ENCODE measurements at places on chromosomes 16 and 17. TPM values are rescaled to one million over a fixed set of nuclear protein-coding genes. Genes with fewer than 3 reads are reported as not detected.

The MRC2 gene
- 60.9 TPM for polyA plus RNA-seq

- H3K27me3 ChIP-seq, result no peaks in the 10 kb centered on the region
- H3K4me3 ChIP-seq, result no peak overlapping the region
- H3K4me1 ChIP-seq, result peaks cover 37% of the 10 kb centered on the region
- H3K36me3 ChIP-seq, result no peaks in the 10 kb centered on the region
These were observed 22.0 kb upstream of the NPTX1 start for GRCh38 chr17:80498242-80498919.

- H3K27me3 ChIP-seq, result no peaks in the 10 kb centered on the region
- H3K36me3 ChIP-seq, result no peaks in the 10 kb centered on the region
- H3K4me1 ChIP-seq, result peaks cover 4% of the 10 kb centered on the region
These were observed at the start of gene FOXC2 for GRCh38 chr16:86566601-86566965. TSS of gene FOXC2 (plus strand) at chr16:86566829. CDS start at chr16:86567336, 507 bp downstream.

- H3K4me3 ChIP-seq, result no peak overlapping the region
- no peaks in the 10 kb centered on the region for H3K4me1 ChIP-seq
- H3K36me3 ChIP-seq, result no peaks in the 10 kb centered on the region
- no peak for DNase-seq
These were observed 29.3 kb upstream of the ELAC2 start for GRCh38 chr17:13047011-13047606.

GRCh38 chr16:14196011-14196410 lies 124.9 kb downstream of the MRTFB start:
- no peaks in the 10 kb centered on the region for H3K36me3 ChIP-seq
- H3K27ac ChIP-seq, result no peak overlapping the region
- no peaks in the 10 kb centered on the region for H3K27me3 ChIP-seq
- H3K4me1 ChIP-seq, result peaks cover 4% of the 10 kb centered on the region

GRCh38 chr16:30482366-30482765 lies 9.8 kb downstream of the ITGAL start:
- H3K4me1 ChIP-seq, result no peaks in the 10 kb centered on the region
- H3K27me3 ChIP-seq, result no peaks in the 10 kb centered on the region
- H3K4me3 ChIP-seq, result no peak overlapping the region
- no peak overlapping the region for H3K27ac ChIP-seq
- H3K36me3 ChIP-seq, result no peaks in the 10 kb centered on the region

DNA sequence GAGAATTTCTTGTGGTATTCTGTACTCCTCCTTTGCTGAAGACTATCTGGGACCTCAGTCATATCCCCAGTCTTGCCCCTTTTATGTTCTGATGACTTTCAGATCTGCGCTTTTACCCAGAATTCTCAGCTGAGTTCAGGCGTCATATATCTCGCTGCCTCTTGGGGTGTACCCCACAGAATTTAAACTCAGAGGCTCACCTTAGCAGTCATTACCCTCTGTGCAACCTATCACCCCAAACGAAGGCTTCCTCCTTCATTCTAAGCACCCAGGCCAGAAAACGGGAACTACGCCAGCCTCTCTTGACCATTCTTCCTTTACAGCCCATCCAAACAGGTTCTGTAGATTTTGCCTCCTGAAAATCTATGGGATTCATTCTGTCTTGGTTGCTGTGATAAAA lies 574.8 kb upstream of the C16orf82 start:
- no peak overlapping the region for H3K4me3 ChIP-seq
- no peak for DNase-seq
- H3K27me3 ChIP-seq, result no peaks in the 10 kb centered on the region
- no peaks in the 10 kb centered on the region for H3K4me1 ChIP-seq
- H3K27ac ChIP-seq, result no peak overlapping the region

DNA sequence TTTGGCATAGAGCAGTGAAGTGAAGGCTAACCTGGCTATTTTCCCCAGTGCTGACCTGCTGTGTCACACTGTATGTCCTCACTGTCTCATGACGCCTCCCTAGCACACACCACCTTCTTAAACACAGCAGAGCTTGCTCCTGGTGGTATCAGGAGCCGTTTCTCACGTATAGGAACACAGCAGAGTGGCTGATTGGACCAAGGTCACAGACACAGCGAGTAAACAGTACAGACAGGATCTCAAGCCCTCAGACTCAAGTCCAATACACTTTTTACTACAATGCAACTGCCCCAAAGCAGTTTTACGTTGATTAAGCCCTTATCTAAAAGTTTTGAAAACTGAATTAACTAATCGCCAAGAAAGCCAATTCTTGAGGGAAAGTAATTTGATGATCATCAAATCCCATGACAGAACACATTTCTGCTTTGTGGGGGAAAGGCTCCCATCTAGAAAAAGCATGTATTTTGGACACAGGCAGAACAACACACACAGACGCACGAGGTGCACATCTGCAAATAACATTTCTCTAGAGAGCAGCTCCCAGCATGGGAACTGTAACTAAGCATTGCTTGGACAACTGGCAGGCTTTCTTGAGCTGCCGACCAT lies 15.2 kb downstream of the ARHGAP17 start:
- H3K4me1 ChIP-seq, result peaks cover 20% of the 10 kb centered on the region
- DNase-seq, result peak; percentile 47
- no peaks in the 10 kb centered on the region for H3K36me3 ChIP-seq
- H3K27ac ChIP-seq, result peak overlapping the region; percentile 7
- no peak overlapping the region for H3K4me3 ChIP-seq

- H3K4me1 ChIP-seq, result no peaks in the 10 kb centered on the region
- H3K36me3 ChIP-seq, result no peaks in the 10 kb centered on the region
- DNase-seq, result peak; percentile 91
- H3K27me3 ChIP-seq, result no peaks in the 10 kb centered on the region
These were observed 10.2 kb upstream of the HOXB9 start for GRCh38 chr17:48636177-48637018.

DNA sequence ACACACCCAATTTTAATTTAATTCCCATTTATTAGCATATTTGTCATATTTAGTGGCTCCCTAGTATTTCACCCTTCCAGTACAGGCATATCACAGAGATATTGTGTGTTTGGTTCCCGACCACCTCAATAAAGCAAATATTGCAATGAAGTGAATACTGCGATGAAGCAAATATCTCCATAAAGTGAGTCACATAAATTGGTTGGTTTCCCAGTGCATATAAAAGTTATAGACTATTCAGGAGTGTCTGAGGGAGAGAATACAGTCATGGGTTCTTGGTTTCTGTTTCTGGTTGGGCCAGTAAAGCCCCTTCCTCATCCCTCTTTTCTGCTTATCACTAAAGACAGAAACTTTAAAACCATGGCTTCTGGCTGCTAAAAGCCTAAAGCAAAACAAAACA lies 295.4 kb upstream of the AXIN2 start:
- no peaks in the 10 kb centered on the region for H3K36me3 ChIP-seq
- no peak for DNase-seq
- no peak overlapping the region for H3K4me3 ChIP-seq
- no peaks in the 10 kb centered on the region for H3K4me1 ChIP-seq

DNA sequence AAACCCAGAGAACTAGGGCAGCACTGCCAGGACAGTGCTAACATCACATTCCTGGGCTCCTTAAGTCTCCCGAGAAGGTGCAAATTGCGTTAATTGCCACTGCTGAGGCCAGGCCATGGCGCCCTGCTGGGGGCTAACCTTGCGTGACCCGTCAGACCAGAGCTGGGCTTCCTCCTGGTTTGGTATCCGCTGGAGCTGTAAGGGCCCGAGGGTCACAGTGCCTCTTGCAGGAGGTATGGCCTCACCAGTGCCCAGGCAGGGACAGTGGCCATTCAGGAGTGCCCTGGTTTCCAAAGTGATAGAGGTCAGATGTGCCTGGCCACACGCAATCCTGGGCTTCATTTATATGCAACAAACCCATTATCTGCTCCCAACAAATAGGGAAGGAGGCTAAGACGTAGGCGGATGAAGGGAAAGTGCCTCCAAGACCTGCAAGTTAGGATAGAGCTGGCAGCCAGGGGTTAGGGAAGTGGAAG lies 17.7 kb upstream of the ADCY9 start:
- H3K27ac ChIP-seq, result no peak overlapping the region
- H3K27me3 ChIP-seq, result no peaks in the 10 kb centered on the region
- no peak overlapping the region for H3K4me3 ChIP-seq
- H3K4me1 ChIP-seq, result no peaks in the 10 kb centered on the region

DNA sequence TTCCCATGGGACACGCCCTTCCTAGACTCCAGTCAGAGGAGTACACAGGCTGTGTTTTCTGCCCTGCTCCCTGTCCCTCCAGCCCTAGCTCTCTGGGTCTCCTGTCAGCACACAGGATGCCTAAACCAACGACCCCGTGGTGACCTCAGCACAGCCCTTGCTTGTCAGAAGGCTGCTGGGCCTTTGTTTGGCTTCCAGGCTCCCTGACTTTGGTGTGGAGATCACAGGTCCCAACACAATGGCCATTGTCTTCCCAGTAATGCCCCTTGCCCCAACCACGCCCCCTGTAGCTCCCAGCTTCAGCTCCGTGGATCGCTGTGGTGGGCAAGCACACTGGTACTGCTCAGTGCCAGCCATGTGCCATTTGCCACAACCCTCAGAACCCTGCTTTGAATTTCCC lies 15.0 kb downstream of the HNF1B start:
- no peak overlapping the region for H3K4me3 ChIP-seq
- no peak overlapping the region for H3K27ac ChIP-seq
- H3K4me1 ChIP-seq, result no peaks in the 10 kb centered on the region

GRCh38 chr17:17942846-17943245 lies 29.4 kb downstream of the TOM1L2 start:
- no peaks in the 10 kb centered on the region for H3K27me3 ChIP-seq
- DNase-seq, result no peak
- peaks cover 72% of the 10 kb centered on the region for H3K4me1 ChIP-seq
- H3K27ac ChIP-seq, result peak overlapping the region; percentile 79
- no peak overlapping the region for H3K4me3 ChIP-seq

- no peak overlapping the region for H3K27ac ChIP-seq
- H3K4me1 ChIP-seq, result peaks cover 7% of the 10 kb centered on the region
- H3K36me3 ChIP-seq, result no peaks in the 10 kb centered on the region
- no peak overlapping the region for H3K4me3 ChIP-seq
- no peaks in the 10 kb centered on the region for H3K27me3 ChIP-seq
These were observed 40.2 kb upstream of the PLCG2 start for GRCh38 chr16:81738783-81739496.

The MARCHF10 gene
- polyA plus RNA-seq, result 266 TPM

GRCh38 chr16:80591071-80591915 lies 50.5 kb downstream of the DYNLRB2 start:
- H3K27me3 ChIP-seq, result no peaks in the 10 kb centered on the region
- no peak overlapping the region for H3K27ac ChIP-seq
- no peak overlapping the region for H3K4me3 ChIP-seq
- no peaks in the 10 kb centered on the region for H3K4me1 ChIP-seq
- H3K36me3 ChIP-seq, result no peaks in the 10 kb centered on the region

DNA sequence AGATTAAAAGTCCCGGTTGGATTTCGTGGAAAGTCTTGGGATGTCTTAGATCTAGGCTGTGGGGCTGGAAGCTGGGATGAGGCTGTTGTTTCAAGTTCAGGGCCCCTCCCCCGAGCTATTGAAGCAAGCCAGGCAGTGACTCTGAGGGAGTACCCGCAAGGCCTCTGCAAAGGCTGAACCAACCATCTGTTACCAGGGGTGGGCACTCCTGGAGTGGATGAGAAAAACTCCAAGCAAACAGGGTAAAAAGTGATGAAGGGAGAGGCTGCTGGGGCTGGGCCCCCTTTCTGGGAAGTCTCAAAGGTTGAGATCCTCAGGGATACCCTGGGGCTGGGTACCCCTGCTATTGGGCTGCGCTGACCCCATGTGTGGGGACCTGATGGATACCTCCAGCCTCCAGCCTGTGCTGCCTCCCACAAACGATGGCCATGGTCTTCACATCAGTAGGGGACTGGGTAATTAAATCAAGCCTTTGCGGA lies 82.4 kb upstream of the KIFC3 start:
- peaks cover 4% of the 10 kb centered on the region for H3K4me1 ChIP-seq
- DNase-seq, result no peak
- no peak overlapping the region for H3K27ac ChIP-seq
- no peaks in the 10 kb centered on the region for H3K27me3 ChIP-seq
- no peaks in the 10 kb centered on the region for H3K36me3 ChIP-seq
- no peak overlapping the region for H3K4me3 ChIP-seq

The CIBAR2 gene
- polyA plus RNA-seq, result 1.6 TPM

DNA sequence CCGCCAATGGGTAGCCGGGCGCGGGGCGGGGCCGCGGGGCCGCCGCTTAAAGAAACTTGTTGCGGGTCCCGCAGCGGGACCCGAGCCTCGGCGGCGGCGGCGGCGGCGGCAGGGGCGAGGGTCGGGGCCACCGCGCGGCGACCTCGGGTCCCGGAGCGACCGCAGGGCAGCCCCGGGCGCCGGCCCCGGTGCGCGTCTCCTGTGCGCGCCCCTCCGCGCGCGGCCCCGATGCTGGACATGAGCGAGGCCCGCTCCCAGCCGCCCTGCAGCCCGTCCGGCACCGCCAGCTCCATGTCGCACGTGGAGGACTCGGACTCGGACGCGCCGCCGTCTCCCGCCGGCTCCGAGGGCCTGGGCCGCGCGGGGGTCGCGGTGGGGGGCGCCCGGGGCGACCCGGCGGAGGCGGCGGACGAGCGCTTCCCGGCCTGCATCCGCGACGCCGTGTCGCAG lies at the start of gene SOX8:
Gene SOX8, plus strand, starts transcription at position 76 of the 450 bp plus-strand sequence. Its CDS starts 153 bp downstream, at position 229.
- H3K36me3 ChIP-seq, result no peaks in the 10 kb centered on the region
- DNase-seq, result no peak
- no peak within 1 kb of the TSS for H3K27ac ChIP-seq

GRCh38 chr17:45021607-45022287 lies 29.7 kb downstream of the DCAKD start:
- peak overlapping the region; percentile 55 for H3K27ac ChIP-seq
- no peaks in the 10 kb centered on the region for H3K27me3 ChIP-seq
- H3K36me3 ChIP-seq, result no peaks in the 10 kb centered on the region
- H3K4me1 ChIP-seq, result peaks cover 34% of the 10 kb centered on the region

The RAB37 gene
- 1.9 TPM for polyA plus RNA-seq

GRCh38 chr17:77264617-77265230 lies 124.0 kb downstream of the SEC14L1 start:
- no peaks in the 10 kb centered on the region for H3K36me3 ChIP-seq
- H3K27ac ChIP-seq, result no peak overlapping the region
- H3K27me3 ChIP-seq, result no peaks in the 10 kb centered on the region
- no peaks in the 10 kb centered on the region for H3K4me1 ChIP-seq
- no peak for DNase-seq

GRCh38 chr16:11685844-11686618 lies 17.8 kb downstream of the SNN start:
- no peak for DNase-seq
- no peaks in the 10 kb centered on the region for H3K27me3 ChIP-seq
- H3K4me1 ChIP-seq, result peaks cover 6% of the 10 kb centered on the region

DNA sequence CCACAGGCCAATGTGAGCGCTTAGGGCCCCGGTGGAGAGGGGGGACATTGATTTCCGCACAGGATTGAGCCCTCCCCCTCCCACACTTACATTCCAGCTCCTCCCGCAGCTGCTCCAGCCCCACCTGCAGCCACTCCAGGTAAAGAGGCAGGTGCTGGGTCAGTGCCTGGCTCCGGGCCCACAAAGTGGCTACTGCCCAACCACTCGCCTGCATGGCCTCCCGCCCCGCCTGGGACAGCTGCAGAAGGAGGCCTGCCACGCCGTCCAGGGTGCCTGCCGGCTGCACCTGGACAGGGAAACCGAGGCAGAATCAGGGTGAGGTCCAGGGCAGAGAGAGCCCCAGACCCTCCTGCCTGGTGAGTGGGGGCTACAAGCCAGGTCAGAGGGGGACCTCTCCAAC lies 46.3 kb downstream of the RMI2 start:
- no peaks in the 10 kb centered on the region for H3K36me3 ChIP-seq
- peaks cover 3% of the 10 kb centered on the region for H3K4me1 ChIP-seq
- DNase-seq, result no peak
- no peaks in the 10 kb centered on the region for H3K27me3 ChIP-seq
- no peak overlapping the region for H3K4me3 ChIP-seq

- no peaks in the 10 kb centered on the region for H3K36me3 ChIP-seq
- DNase-seq, result no peak
- H3K27ac ChIP-seq, result no peak overlapping the region
- no peaks in the 10 kb centered on the region for H3K4me1 ChIP-seq
- no peaks in the 10 kb centered on the region for H3K27me3 ChIP-seq
These were observed 30.8 kb upstream of the CMTR2 start for GRCh38 chr16:71319999-71320398.

Measured in testis (tissue), 5 donors.